ENCODE measurements at places on chromosomes 6 and 20.

DNA sequence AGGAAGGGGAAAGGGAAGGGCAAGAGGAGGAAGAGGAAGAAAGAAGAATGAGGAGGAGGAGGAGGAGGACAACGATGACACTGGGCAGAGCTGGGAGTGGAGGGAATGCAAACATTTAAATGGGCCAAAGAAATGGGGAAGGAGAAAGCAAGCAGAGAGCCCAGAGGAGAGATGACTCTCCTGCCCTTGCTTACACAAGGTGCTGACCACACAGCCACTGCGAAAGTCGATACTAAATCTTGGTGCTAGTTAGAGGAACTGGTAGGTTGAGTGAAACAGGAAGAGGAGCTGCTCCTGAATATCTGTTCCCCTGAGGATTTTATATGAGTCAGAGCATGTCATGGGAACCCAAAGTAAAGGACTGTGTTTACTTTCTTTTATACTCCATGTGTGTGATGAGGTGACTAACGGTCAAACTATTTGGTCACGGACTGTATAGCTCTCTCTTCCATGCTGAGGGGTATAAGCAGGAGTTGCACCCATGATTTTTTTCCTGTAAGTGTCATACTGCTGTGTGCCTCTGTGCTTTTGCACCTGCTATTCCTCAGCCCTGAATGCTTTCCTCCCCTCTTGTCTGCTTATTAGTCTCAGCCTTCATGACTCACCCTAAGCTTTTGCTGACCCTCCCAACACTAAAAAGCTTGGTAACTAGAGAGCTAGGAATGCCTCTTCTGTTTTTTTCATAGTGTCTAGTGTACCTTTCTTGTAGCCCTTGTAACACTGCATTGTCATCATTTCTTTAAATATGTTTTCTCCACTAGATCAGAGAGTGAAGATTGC, 9.5 kb upstream of the PAQR8 start:
- H3K4me3 ChIP-seq: no peak overlapping the region
- no peak overlapping the region for H3K27ac ChIP-seq
- DNase-seq: no peak

DNA sequence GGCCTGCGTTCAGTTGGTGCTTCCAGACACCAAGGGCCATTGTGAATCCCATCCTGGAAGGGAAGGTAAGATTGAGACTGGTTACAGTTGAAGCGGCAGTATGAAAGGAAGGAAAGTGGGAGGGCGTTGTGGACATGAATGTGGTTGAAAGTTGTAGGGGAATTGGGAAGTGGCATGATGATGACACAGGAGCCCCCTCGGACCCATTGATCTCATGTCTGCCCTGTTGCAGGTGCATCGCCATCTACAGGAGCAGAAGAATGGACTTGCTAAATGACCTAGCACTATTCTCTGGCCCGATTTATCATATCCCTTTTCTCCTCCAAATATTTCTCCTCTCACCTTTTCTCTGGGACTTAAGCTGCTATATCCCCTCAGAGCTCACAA, 5.5 kb downstream of the HLA-DQA1 start:
- H3K4me1 ChIP-seq: no peaks in the 10 kb centered on the region
- no peaks in the 10 kb centered on the region for H3K27me3 ChIP-seq
- DNase-seq: no peak
- H3K36me3 ChIP-seq: no peaks in the 10 kb centered on the region

DNA sequence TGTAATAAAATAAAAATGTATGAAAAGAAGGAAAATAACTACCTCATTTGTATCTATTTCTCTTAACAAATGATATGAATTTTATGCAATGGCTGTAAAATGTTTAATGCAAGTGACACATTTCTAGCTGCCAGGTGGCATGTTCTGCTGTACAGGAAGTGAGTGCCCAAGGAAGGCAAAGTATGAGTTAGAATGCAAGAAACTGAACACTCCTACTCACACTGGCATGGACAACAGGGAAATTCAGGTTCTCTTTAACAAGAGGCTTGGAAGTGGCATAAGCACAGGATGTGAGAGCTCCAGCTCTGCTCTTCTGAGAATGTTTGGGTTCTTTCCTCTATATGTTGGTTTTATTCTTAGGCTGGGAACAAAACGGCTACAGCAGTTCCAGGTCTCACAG, 20.4 kb upstream of the LAMA4 start:
- H3K4me1 ChIP-seq: peaks cover 6% of the 10 kb centered on the region
- H3K27ac ChIP-seq: no peak overlapping the region
- no peak overlapping the region for H3K4me3 ChIP-seq
- DNase-seq: no peak

- no peak for DNase-seq
- no peaks in the 10 kb centered on the region for H3K4me1 ChIP-seq
- H3K36me3 ChIP-seq: no peaks in the 10 kb centered on the region
- no peak overlapping the region for H3K4me3 ChIP-seq
- H3K27ac ChIP-seq: no peak overlapping the region
- H3K27me3 ChIP-seq: peaks cover 4% of the 10 kb centered on the region
Observed at GRCh38 chr20:44342248-44342647, 5.4 kb downstream of the R3HDML start.

DNA sequence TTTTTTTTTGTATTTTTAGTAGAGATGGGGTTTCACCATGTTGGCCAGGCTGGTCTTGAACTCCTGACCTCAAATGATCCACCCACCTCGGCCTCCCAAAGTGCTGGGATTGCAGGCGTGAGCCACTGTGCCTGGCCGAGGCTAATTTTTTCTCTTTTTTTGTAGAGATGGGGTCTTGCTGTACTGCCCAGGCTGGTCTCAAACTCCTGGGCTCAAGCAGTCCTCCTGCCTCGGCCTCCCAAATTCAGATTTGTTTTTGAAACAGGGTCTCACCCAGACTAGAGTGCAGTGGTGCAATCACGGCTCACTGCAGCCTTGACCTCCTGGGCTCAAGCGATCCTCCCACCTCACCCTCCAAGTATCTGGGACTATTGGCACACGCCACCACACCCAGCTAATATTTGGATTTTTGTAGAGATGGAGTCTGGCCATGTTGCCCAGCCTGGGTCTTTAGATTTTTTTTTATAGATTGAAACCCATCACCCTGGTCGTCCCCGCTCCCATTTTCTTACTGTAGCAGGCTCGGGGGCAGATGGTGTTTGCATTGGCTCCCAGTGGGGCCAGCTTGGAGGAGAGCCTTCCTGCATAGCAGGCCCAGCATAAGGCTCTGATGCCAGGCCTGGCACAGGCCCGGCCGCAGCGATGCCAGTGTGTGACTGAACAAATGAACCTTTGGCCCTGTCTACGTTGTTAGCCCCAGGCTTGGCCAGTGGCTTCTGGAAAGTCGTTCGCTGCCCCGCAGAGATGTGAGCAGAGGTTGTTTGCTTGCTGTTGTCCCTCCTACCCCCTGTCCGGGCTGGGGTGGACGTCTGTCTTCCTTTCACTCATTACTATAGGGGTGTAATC, 4.3 kb upstream of the MTG2 start:
- no peak overlapping the region for H3K4me3 ChIP-seq
- H3K27ac ChIP-seq: no peak overlapping the region
- DNase-seq: no peak
- H3K27me3 ChIP-seq: no peaks in the 10 kb centered on the region
- H3K4me1 ChIP-seq: peaks cover 12% of the 10 kb centered on the region

- no peak overlapping the region for H3K27ac ChIP-seq
- H3K36me3 ChIP-seq: peaks cover 12% of the 10 kb centered on the region
- no peaks in the 10 kb centered on the region for H3K4me1 ChIP-seq
- DNase-seq: no peak
Observed at GRCh38 chr6:12126051-12126450, 113.9 kb downstream of the HIVEP1 start.

DNA sequence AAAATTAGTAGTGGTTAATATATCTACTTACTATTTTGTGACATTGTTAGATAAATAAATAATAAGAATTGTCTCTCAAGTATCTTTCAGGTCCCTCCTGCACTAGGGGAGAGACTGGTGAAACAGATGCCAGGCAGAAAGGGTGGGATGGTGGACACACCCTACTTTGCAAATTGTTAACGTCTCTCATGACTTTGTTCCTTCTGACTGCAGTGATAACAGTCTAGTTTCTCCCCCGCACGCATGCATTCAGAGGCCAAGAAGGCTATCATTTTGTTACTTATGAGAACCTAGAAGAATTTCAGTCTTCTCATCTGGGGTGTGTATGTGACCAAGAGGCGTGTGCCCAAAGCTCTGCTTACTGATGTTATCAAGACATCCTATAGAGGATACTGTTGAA, 152.3 kb downstream of the EDN1 start:
- no peaks in the 10 kb centered on the region for H3K4me1 ChIP-seq
- DNase-seq: no peak
- H3K4me3 ChIP-seq: no peak overlapping the region
- no peaks in the 10 kb centered on the region for H3K36me3 ChIP-seq
- H3K27ac ChIP-seq: no peak overlapping the region

- no peak for DNase-seq
- H3K4me3 ChIP-seq: no peak overlapping the region
- H3K36me3 ChIP-seq: no peaks in the 10 kb centered on the region
- H3K27ac ChIP-seq: no peak overlapping the region
Observed at GRCh38 chr20:40875116-40876085, 153.2 kb upstream of the TOP1 start.

- H3K4me1 ChIP-seq: peaks cover 57% of the 10 kb centered on the region
- H3K4me3 ChIP-seq: peak overlapping the region; percentile 55
- H3K27me3 ChIP-seq: peaks cover 87% of the 10 kb centered on the region
- no peak for DNase-seq
- no peaks in the 10 kb centered on the region for H3K36me3 ChIP-seq
Observed at GRCh38 chr20:20368418-20369249, 730 bp downstream of the INSM1 start.

DNA sequence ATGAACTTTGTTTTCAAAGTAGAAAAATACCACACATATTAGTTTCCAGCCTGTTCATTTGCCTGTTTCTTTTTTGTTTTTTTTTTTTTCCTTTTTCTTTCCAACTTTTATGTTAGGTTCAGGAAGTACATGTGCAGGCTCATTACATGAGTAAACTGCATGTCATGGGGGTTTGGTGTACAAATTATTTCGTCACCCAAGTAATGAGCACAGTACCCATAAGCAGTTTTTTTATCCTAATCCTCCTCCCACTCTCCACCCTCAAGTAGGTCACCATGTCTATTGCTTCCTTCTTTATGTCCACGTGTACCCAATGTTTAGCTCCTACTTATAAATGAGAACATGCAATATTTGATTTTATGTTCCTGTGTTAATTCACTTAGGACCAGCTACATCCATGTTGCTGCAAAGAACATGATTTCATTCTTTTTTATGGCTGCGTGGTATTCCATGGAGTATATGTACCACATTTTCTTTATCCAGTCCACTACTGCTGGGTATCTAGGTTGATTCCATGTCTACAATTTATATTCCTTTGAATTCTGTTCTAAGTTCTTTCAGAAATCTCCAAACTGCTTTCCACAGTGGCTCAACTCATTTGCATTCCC, 31.8 kb downstream of the SNX14 start:
- H3K4me1 ChIP-seq: no peaks in the 10 kb centered on the region
- H3K36me3 ChIP-seq: peaks cover 27% of the 10 kb centered on the region
- no peak for DNase-seq

DNA sequence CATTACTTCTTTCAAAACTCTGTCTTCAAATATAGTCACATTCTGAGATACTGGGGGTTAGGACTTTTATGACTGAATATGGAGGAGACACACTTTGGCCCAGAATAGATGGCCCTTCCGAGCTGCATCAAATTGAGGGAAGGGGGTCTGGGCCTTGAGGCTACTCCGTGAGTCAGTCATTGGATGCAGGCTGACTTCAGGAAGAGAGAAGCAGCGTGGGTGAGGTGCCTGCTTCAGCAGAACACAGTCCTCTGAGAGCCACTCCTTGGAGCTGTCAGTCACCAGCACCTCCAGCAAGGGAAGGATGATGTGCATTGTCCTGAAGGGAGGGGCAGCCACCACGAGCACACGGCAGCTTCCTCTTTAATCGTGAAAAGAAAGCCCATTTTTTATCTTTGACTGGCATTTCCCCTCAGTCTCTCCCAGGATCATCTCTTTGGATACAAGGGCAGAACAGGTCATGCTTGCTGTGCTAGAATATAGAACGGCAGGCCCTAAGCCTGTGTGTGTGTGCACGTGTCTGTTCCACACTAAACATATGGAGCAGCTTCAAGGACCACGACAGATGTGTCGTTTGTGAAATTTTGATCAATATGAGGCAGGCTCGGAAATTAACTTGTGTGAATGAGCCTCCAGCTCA, 721.6 kb downstream of the KIF16B start:
- DNase-seq: no peak
- no peak overlapping the region for H3K4me3 ChIP-seq
- no peaks in the 10 kb centered on the region for H3K4me1 ChIP-seq
- H3K36me3 ChIP-seq: no peaks in the 10 kb centered on the region

Data from suprapubic skin (tissue), 4 donors.